Smooth muscle cell of the coronary artery (primary cell): ENCODE measurements at places on chromosomes 2 and 18. TPM values are rescaled to one million over a fixed set of nuclear protein-coding genes. Genes with fewer than 3 reads are reported as not detected.

The FBXO36 gene
- 0.82 and 1.4 TPM in 2 replicates for total RNA-seq

The EFR3B gene
- total RNA-seq, result 1.1 and 3.0 TPM in 2 replicates

The BOK gene
- 4.9 and 13.5 TPM in 2 replicates for total RNA-seq

The SERPINB3 gene
- total RNA-seq, result 2.3 TPM in 1 of 2 replicates, not detected in the other

The PLA2R1 gene
- 15.4 and 22.9 TPM in 2 replicates for total RNA-seq

The IL36B gene
- total RNA-seq, result not detected in 2 replicates

The G6PC2 gene
- total RNA-seq, result not detected in 2 replicates

The MALL gene
- 6.1 and 10.2 TPM in 2 replicates for total RNA-seq

The IL37 gene
- not detected in 2 replicates for total RNA-seq

The EML6 gene
- total RNA-seq, result 0.35 and 0.75 TPM in 2 replicates

The MBOAT2 gene
- 31.0 and 39.8 TPM in 2 replicates for total RNA-seq

The AQP12A gene
- not detected in 2 replicates for total RNA-seq

The TTLL4 gene
- 4.8 and 5.6 TPM in 2 replicates for total RNA-seq

The PEX13 gene
- total RNA-seq, result 10.4 and 26.2 TPM in 2 replicates

The SLC16A14 gene
- 0.47 and 3.2 TPM in 2 replicates for total RNA-seq

The PRKD3 gene
- 32.6 and 43.0 TPM in 2 replicates for total RNA-seq

The SATB2 gene
- total RNA-seq, result 14.1 and 36.4 TPM in 2 replicates

The DNAJC27 gene
- total RNA-seq, result 3.9 and 5.5 TPM in 2 replicates

The INO80B gene
- 9.2 and 41.0 TPM in 2 replicates for total RNA-seq

The CCDC85A gene
- total RNA-seq, result 2.8 TPM in 1 of 2 replicates, not detected in the other
